ENCODE measurements at places on chromosomes 5 and 9.

DNA sequence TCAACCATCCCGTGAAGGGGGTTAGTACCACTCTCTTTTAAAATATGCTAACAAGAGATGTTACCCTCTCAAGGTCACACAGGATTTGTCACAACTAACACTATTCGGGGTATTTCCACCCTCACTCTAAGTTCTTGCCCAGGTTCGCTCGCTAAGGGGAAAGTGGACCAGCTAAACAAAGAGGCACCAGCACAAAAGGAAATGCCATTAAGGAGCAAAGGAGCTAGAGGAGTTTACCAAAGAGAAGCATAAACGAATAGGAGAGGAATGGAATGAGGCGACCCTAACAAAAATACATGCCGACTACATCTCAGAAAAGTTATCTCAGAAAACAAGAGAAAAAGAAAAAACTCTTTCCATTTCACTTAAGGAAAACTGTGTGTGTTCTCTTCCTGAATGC is 170.9 kb downstream of the DCP2 start:
- no peak for DNase-seq

- DNase-seq, result no peak
These were observed 4.4 kb downstream of the PITX1 start for GRCh38 chr5:135029477-135030122.

- DNase-seq, result no peak
These were observed 2.0 kb downstream of the MAML1 start for GRCh38 chr5:179734536-179735164.

- DNase-seq, result no peak
These were observed 397.6 kb upstream of the IRX1 start for GRCh38 chr5:3198074-3198449.

GRCh38 chr5:61824396-61824795 is 481.6 kb upstream of the KIF2A start:
- no peak for DNase-seq

- no peak for DNase-seq
These were observed 63.6 kb downstream of the ENTREP1 start for GRCh38 chr9:69388596-69388995.

GRCh38 chr9:78115073-78115472 is 83.5 kb upstream of the GNAQ start:
- no peak for DNase-seq

DNA sequence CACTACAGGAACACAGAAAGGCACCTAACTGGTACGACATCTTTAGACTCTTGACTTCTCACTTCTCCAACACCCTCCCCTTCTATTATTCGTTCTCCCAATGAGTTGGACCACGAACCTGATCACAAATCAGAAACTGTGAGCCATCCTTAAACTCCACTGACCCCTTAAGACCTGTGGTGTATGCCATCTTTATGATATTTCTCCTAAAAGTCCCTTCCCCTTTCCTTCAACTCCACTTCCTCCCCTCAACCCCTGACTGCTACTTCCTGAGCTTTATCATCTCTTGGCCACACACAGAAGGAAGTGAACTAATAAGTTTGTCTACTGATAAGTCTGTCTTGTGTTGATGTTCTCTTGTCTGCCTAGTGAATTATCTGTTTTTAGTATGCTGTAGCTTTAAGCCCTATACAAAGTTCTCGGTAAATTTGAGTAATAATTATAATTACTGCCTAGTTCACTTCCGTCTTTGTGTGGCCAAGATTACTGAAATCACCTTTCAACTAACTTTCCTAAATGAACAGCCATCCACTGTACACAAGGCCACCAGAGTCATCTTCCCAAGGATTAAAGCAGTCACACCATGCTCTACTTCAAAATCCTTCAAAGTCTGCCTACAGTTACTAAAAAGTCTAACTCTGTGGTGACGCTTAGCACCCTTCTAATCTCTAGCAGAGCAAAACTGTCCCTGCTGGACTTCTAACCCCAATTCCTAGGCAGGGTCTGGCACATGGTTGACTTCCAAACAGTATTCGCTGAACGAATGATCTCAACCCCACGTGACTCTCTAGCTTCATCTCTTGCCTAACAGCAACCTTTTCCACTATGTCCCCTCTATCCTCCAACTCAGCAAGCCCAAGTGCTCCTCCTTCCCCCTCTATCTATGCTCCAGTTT is 23.2 kb downstream of the ELOVL7 start:
- DNase-seq, result no peak

GRCh38 chr9:18441261-18441660 is 32.7 kb upstream of the ADAMTSL1 start:
- DNase-seq, result no peak

- DNase-seq, result no peak
These were observed 4.7 kb upstream of the ZFR start for GRCh38 chr5:32449262-32449661.

GRCh38 chr9:87771316-87772006 is 45.5 kb downstream of the CTSL start:
- DNase-seq, result no peak

DNA sequence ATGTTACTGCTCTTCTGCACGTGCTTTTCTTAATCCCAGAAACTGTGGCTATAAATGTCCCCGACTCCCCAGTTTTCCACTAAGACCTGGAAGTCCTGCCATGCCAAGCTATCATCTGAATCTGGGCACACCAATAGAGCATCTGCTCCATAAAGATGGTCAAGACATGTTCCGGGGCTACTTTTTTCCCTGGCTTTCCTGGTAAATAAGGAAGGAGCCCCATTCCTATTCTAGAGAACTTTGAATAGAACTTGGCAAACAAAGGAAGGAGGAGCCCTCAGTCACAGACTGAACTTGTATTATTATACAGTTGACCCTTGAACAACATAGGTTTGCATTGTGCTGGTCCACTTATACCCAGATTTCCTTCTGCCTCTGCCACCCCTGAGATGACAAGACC is 182.9 kb downstream of the CCDC192 start:
- DNase-seq, result no peak

- no peak for DNase-seq
These were observed 24.7 kb upstream of the TJP2 start for GRCh38 chr9:69149321-69149807.

GRCh38 chr5:177116631-177117373 is 16.8 kb upstream of the NSD1 start:
- DNase-seq, result no peak

GRCh38 chr9:97900103-97900737 is 22.1 kb downstream of the TRMO start:
- DNase-seq, result no peak

DNA sequence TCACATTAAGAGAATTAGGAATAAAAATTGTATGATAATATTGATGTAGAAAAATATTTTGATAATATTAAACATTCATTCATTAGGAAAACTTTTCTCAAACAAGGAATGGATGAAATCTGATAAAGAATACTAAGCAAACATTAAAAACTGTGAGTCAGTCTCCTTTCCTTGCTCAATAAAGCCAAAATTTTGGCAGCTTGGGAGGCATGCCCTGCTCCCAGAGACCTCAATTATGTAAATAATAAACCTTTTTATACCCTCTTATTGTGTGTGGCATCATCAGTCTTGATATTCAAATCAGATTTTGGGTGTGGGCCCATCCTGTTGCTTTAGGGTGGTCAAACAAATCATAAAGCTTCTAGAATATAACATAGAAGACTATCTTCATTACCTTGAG is 36.6 kb upstream of the CCL21 start:
- no peak for DNase-seq

DNA sequence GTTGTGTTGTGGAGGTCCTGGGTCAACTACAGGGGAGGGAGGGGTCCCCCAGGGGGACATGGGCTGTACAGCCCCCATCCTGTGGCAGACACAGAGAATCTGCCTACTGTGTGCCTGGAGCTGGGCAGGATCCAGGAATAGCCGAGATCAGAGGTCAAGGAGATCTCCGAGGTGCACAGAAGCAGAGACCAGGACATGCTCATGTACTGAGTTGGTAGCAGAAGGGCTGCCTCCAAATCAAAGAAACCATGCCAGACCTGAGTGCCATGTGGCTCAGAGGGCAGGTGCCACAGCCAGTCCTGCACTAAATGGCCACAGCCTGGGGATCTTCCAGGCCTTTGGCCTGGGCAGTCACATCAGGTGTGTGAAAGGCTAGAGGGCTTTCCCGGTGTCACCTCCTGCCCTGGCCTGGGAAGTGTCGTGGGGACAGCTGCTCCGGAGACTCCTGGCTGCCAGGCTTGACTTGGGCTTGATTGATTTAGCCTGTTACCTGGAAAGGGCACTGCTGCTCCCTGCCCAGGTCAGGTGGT is 27.8 kb downstream of the GSN start:
- no peak for DNase-seq

DNA sequence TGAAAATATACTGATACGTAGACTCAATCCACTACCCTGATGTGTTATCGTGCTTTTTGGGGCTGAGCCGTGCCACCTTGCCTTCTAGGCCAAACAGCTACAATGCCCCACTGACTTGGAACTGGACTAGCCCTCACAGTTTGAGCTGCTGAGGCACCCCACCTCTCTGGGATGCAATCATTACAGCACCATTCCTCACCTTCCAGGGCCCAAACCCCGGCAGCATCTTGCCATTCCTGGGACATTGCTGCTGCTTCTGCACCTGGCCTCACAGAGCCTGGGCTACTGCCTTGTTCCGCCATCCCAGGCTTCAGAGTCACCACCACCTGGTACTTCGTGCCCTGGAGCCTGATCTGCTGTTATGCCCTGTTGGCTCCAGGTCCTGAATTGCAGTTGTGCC is 89.5 kb upstream of the SNCAIP start:
- DNase-seq, result no peak

DNA sequence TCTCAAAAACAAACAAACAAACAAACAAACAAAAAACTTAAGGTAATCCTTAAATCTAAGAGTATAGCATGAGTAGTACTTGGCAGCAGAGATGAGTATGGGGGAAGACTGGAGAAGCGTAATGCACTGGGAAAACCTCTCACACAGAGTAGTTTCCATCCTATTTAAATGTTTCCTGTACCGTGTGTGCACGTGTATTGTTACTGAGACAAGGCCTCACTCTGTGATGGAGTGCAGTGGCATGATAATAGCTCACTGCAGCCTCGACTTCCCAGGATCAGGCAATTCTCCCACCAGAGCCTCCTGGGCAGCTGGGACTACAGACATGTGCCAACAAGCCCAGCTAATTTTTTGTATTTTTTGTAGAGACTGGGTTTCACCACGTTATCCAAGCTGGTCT is 2.9 kb downstream of the UIMC1 start:
- DNase-seq, result no peak

DNA sequence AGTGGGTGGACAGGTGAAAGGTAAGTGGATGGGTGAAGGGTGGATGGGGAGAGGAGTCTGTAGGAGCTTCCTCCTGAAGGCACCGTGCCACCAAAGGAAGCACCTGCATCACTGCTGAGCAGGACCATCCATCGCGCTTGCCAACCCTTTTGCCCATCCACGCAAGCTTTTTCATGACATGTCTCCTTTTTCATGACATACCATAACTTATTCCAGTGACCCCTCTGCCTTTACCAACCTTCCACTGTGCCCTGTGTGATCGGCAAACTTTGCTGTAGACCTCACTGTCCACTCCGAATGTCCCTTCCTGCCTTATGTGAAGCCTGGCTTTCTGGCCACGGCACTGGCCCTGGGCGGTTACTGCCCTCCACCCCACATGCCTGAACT is 13.4 kb downstream of the FLT4 start:
- no peak for DNase-seq

DNA sequence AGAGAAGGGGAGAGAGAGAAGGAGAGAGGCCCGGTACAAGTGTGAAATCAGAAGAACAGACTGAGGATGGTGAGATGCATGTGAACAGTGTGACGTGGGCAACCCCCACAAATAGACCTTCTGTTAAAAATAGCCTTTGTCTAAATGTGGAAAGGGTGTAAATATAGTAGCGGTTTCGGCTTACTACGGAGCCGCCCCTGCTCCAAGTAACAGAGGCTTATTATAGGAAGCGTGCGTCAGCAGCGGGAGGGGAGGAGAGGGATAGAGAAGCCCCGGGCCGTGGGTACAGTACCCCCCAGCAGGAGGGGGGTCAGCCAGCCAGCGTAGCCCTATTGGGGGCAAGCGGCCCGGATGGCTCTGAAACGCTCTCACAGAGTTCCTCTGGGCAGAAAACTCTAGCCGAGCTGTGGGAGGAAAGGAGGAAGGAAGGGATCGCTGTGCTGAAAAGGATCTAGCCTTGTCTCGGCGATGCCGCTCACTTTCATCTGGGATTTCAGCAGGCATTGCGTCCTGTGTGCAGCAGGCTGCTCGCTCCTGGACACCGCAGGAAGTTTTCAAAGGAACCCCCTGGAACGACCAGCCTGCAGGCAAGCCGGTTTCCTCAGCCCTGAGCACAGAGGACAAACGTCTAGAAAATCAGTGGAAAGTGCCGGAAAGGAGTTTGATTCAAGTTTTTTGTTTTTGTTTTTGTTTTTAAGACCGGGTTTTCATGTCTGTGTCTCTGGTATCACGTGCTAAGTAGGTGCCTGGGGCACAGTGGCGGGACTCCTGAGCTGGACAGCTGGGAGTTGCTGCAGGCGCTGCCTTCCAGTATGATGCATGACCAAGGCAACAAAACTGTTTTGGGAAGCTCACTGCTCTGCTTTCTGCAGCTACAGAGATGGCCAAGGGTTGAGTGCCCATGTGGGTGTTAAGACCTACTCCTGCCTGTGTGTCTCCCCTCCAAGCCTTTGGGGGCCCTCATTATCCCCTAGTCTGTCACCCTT is 146.6 kb downstream of the SEC61B start:
- DNase-seq, result no peak

- DNase-seq, result no peak
These were observed 67.1 kb downstream of the KLF4 start for GRCh38 chr9:107422189-107423185.

DNA sequence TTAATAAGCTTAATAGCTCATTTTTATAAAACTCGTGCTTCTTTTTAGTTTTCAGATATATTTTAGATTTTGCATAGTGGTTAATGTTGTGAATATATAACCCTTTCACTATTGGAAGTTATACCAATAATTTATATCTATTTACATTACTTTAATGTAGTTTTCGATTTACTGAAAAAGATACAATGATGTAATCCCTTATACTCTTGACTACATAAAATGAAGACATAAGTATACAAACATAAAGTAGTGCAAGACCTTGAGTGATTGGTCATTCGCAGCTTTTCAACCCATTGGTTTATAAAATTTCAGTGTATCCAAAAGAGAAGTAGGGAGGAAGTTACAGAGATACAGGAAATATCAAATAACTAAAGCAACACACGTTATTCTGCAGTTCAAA is 84.3 kb upstream of the GRHPR start:
- no peak for DNase-seq

- DNase-seq, result no peak
These were observed 938 bp downstream of the LPAR1 start for GRCh38 chr9:111037356-111037707.

DNA sequence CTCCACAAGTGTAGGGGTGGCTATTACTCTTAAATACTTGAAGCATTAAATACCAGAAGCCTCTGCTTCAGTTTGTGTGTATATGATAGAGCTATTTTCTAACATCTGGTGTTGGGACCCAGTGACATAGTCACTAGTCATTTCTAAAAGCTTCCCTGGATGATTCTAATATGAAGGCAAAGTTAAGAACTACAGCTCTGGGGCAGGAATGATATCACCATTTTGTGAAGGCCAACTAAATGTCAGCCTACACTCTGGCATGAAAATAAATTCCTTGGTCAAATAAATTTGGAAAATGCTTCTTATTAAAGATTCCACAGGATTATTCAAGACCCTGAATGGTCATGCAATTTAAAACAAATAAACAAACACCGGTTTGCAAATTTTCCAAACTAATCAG is 197.7 kb downstream of the PLK2 start:
- DNase-seq, result no peak

GRCh38 chr5:150215979-150216944 is 26.4 kb downstream of the SLC6A7 start:
- DNase-seq, result no peak

Data from SK-N-MC (cell line).